Osteoblast (primary cell): ENCODE measurements at places on chromosomes 12 and 14. TPM values are rescaled to one million over a fixed set of nuclear protein-coding genes. Genes with fewer than 3 reads are reported as not detected.

DNA sequence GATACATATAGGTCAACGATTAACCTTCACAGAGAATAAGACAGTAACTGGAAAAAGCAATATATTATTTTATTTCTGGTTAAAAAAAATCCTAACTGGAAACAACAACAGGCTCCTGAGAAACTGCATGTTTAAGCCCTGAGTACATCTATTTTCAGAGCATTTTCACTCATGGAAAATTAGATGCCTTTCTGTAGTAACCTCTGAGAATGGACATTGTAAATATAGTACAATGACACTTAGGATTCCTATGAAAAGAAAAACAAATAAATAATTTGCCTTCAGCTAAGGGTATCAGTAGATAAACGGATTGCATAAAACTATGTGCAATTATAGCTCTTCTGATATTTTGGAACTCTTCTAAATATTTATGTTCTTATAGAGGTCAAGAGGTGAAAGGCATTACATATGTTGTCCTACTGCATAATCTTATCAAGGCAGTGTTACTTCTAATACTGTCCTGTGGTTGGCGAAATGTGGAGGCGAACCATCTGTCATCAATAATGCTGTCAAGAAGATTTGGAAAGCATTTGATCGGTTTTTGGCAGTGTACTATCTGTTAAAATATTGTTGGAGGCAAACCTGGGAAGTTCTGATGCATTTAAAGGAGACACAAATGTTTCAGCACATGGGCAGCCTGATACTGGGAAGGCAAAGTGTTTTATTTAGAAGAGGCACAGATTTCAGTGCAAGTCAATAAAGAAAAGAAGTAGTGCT, 381.8 kb downstream of the BTG1 start:
- DNase-seq: no peak

DNA sequence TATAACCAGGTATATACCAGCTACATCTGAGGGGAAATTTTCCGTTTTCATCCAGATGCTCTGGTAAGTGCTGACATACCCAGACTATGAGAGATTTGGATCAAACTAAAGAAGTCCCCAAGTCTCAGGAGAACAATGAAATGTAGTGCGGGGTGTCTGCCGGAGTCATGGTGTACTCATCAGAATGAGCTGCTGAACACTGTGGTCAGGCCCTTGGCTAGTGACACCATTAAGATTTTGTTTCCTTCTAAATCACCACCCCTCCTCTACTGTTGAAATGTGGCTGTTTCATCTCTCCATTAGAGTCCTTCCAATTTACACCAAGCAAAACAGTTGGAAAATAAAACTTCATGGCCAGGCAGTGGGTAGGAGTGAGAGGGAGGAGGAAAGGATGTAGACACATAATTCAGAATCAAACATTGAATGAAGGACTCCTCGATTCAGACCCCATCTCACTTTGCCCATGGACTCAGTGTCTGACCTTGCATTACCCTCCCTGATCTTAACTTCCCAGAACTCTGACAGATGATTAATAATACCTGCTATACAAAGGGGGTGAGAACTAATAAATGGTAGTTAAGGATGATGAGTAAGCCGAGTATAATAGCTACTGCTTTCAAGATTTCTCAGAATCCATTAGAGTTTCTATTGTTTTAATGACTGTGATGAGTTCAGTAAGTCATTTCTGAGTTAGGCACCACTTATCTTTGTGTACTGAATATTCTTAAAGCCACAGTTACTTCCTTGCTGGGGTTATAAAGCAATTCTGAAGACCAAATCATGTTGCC, 127.4 kb downstream of the CRADD start:
- DNase-seq: no peak

DNA sequence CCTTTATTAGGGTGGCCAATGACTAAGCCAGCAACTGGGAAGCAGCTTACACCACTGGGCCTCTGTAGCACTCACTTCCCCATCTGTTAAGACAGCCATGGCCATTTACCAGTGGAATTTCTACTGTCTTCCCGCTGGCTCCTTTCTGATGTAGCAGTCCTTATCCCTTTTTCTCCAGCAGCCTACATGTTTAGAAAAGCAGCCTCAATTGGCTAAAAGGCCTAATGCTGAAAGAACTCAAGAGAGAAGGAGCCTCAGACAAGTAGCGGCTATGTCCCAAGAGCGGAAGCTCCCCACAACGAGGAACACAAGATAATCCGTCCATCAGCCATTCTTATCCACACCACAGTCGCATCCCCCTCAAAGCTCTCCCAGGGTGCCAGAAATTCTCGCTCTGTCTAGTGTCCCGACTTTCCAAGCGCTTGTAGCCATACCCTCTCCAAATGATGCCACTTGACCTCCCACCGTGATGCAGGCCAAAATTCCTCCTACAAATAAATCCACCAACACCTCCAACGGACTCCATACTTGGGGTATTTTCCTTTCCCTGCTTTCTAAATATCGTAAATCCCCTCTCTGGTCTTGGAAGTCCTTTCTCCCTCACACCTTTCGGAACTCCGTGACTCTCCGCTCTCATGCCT, 624 bp downstream of the M6PR start:
- DNase-seq: peak; percentile 65

GRCh38 chr12:49342914-49343731, 3.6 kb upstream of the DNAJC22 start:
- peak; percentile 93 for DNase-seq

- peak; percentile 76 for DNase-seq
Measured at GRCh38 chr14:89349171-89350008, 67.6 kb downstream of the FOXN3 start.

DNA sequence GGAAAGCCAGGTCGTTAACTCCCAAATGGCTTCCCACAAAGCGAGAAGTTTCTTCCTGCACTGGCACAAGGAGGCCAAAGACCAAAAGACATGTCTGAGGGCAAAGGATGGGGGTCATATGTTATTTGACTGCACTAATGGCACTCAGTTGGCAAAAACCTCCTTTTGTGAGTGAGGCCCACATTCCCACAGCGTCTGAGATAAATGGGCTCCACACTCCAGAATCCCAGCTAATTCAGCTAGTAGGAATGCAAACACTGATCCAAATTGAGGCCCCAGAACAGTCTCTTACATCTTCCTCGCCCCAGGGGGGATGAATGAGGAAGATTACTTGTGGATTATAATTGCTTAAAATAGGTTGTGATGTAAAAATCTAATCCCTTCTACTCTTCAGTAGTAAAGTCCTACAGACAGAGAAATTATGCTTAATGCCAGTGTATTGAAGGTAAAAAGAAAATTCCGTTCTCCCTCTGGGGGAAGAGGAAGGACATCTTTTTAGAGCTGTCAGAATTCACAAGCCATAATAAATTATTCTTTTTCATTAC, 86.4 kb upstream of the PIWIL1 start:
- no peak for DNase-seq

DNA sequence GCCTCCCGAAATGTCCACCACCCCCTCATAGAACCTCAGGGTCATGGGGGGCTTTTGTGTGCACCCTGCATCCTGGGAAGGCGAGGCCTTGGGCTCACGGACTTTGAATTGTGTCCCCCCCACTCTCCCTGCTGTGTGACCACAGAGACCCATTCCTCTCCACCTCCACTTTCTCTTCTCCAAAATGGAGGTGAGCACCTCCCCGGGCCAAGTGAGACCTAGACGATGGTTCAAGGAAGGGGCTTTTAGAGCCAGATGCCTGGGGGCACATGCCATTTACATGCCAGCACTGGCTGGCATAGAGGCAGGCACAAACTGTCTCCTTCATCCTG, 33.5 kb downstream of the CYP46A1 start:
- DNase-seq: no peak

DNA sequence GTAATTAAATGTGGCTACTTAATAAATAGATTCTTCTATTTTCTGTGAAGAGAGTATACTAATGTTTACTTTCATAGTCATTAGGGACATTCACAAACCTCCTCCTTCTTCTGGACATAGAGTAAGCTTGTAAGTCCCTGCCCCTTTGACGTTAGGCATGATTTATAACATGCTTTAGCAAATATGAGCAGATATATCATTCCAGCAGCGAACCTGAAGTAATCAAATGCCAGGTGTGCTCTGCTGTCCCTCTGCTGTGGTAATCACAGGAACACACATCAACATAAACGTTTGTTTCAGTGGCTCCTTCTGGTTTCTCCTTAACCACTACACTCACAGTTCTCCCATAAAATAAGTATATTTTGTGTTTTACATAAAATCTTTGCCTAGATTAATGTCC, 961.8 kb downstream of the FLRT2 start:
- no peak for DNase-seq

GRCh38 chr12:131044760-131045381, 91.2 kb downstream of the ADGRD1 start:
- peak; percentile 54 for DNase-seq

- peak; percentile 87 for DNase-seq
Measured at GRCh38 chr14:35385042-35385839, 19.3 kb downstream of the NFKBIA start.

DNA sequence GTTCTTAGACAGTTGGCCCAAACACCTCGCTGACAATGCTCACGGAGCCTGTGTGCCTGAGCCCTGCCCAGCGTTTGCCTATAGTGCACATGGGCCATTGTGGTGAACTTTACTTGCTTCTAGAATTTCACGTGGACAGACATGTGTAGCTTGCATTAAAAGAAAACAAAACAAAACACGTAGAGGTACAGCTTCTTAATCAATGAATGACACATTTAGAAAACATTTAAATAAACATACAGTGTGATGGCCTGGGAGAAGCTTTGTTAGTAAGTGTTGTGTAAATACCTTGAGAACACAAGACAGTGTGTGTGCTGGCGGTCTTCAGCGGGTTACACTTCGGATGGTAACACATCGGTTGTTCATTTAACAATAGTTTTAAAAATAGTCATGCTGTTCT, 38.1 kb downstream of the SMOC1 start:
- no peak for DNase-seq

GRCh38 chr12:97380440-97380839, 82.2 kb upstream of the RMST start:
- DNase-seq: no peak

DNA sequence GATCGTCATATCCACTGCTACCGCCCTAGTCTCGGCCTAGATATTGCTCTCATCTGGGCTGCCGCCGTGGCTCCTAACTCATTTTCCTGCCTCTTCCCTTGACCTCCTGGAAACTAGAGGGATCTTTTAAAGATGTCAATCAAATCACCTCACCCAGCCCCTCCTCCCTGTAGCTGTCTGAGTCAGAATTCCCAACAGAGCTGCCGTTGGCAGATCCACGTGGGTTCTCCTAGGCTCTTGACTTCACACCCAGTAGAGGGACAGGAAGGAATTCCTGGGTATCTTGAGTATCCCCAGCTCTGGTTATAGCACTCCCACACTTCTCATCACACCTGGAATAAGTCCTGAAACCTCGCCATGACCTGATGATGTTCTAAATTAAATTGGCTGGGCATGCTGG, 11.9 kb downstream of the TGFB3 start:
- no peak for DNase-seq

GRCh38 chr14:104093366-104094055, 8.0 kb downstream of the ASPG start:
- peak; percentile 87 for DNase-seq

GRCh38 chr12:95173392-95174251, 43.6 kb downstream of the FGD6 start:
- no peak for DNase-seq

DNA sequence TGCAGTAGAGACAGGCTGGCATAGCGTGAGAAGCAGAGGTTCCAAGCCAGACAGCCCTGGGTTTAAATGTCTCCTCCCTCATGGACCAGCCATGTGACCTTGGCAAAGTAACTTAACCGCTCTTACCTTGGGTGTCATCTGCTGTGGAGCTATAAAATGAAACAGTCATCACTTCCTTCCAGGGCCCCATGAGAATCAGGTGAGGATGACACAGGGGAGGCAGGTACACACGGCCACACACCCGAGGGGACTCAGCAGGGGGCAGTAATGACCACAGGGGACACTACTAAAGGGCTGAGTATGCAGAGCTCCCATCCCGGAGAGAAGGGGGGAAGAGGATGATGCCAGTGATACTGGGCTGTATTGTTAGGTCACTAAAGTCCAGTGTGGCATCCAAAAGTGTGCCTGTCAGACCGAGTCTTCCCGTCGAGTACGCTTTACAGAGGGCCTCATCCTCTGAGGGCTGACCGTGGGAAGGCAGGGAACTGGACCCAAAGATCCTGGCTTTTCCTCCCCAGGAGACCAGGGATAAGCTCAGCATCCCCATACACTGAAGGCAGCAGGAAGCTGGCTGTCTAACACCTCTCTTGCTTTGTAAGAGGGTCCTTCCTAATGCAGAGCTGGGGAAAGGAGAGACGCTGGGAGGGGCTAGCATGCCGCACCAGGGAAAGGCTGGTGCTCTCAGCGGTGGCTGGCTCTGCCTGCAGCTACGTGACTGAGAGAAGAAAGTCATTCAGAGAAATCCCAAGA, 94.2 kb downstream of the SINHCAF start:
- DNase-seq: peak; percentile 25

GRCh38 chr12:6192604-6193380, 7.4 kb upstream of the CD9 start:
- no peak for DNase-seq

GRCh38 chr12:93378998-93379325, 1.2 kb downstream of the NUDT4 start:
- peak; percentile 65 for DNase-seq

DNA sequence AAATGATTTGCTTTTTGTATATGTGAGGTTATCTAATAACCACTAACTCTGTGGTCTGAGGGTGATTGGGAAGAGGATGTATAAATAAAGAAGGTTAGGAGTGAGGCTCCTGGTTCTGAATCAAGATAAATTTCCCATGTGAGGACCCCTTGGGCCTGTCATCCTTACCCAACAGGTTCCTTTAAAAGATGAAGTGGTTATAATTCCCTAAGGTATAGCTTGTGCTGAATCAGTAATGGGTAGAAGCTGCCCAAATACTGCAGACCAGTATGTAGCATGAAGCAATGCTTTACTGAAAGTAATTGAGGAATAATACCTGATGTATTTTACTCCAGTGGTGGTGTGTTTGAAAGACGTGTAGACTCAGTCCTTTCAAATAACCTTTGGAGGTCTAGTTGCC, 8.7 kb downstream of the EID3 start:
- DNase-seq: no peak

Gene GLT8D2
- total RNA-seq: 52.5 and 62.2 TPM in 2 replicates

Gene ADAM20
- total RNA-seq: 1.5 and 1.8 TPM in 2 replicates

Gene TAMALIN
- 4.7 and 6.5 TPM in 2 replicates for total RNA-seq

Gene SETD3
- 58.6 and 65.1 TPM in 2 replicates for total RNA-seq

Gene ADAMTS20
- total RNA-seq: under 0.01 TPM in 1 of 2 replicates, not detected in the other

Gene PTPRO
- total RNA-seq: under 0.01 and 0.29 TPM in 2 replicates

Gene DTX1
- total RNA-seq: under 0.01 TPM in 2 replicates

Gene ALDH6A1
- 30.1 and 31.5 TPM in 2 replicates for total RNA-seq

Gene TMTC2
- total RNA-seq: 2.1 and 2.5 TPM in 2 replicates

Gene TAS2R8
- under 0.01 and 0.36 TPM in 2 replicates for total RNA-seq

Gene TMEM117
- 20.6 and 22.4 TPM in 2 replicates for total RNA-seq
